DND-41 (cell line): ENCODE measurements at places on chromosomes 5 and 9.

- DNase-seq = no peak
Measured at GRCh38 chr9:134917431-134918373, at the start of gene FCN1. TSS of gene FCN1 (minus strand) at chr9:134917912. CDS start at chr9:134917871, 41 bp downstream.

DNA sequence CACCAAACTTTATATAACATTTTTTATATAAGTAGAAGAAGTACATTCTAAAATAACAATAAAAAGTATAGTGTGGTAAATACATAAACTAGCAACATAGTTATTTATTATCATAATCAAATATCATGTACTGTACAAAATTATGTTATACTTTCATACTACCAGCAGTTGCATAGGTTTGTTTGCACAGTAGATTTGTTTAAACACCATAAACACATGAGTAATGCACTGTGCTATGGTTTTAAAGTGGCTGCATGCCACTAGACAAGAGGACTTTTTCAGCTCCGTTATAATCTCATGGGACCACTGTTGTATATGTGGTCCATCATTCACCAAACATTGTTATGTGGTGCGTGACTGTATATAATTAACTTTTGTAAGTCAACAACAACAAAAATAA is 137.6 kb downstream of the DRD1 start:
- no peak for DNase-seq

DNA sequence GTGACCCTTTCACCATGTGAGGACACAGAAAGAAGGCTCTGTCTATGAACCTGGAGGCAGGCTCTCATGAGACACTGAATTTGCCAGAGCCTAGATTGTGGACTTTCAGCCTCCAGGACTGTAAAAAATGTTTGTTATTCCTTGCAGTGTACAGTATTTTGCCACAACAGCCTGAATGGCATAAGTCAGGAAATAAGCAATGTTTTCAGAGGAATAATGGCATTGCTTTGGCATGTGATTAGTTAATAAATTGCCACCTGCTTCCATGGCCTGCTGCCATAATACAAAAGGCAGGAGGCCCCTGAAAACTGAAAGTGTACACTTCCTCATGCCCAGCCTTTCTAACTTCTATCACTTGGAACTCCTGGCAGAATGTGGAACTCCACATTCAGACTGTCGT is 408.1 kb downstream of the GADD45G start:
- DNase-seq = no peak

DNA sequence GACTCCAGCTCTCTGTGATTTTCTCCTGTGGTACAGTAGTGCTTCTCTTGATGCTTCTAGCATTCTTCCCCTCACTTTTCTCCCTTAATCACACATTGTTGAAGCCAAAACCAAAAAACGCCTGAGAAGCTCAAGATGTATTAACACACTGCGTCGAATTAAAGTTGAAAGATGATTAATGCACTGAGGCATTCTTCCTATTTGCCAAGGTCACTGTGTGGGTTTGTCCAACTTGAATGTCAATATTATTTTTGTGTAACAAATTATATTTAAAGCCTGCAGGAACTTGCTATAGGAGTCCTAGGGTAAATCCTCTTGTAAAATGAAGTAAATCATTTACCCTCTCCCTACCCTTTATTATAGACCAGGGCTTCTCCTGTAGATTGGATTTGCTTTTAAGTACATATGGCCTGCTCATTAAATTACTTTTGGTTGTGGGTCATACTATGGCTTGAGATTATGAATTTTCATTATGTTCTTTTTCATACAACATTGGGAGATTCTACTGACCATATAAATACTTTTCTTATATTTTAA is 68.1 kb downstream of the GDA start:
- no peak for DNase-seq

DNA sequence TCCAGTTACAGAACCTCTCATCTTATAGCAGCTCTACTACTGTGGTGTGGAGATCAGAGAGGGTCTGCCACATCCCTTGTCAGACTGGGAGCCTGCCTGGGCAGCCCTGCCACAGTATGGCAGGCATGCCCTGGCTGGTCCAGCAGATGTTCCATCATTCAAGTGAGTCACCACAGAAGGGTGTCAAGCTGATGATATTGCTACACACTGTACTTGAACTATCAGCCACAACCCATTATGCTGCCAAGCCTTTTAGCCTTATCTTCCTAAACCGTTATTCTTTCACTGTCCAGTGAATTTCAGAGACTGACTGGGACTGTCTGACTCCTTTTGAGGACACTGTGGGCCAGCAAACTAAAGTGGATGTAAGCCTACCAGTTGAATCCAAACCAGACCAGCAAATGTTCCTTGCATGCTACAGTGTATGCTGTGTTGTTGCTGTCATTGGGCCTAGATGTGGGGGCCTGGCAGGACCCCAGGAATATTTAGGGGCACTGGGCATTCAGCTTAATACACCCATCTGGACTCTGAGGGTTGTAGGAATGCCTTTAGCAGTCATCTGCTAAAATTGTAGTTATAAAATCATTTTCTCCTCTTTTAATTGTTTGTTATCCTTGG is 202.6 kb downstream of the NR3C1 start:
- peak; percentile 54 for DNase-seq

GRCh38 chr5:59874675-59875074 is 18.9 kb downstream of the PDE4D start:
- DNase-seq = no peak

- no peak for DNase-seq
Measured at GRCh38 chr5:13640270-13640669, 304.2 kb downstream of the DNAH5 start.

DNA sequence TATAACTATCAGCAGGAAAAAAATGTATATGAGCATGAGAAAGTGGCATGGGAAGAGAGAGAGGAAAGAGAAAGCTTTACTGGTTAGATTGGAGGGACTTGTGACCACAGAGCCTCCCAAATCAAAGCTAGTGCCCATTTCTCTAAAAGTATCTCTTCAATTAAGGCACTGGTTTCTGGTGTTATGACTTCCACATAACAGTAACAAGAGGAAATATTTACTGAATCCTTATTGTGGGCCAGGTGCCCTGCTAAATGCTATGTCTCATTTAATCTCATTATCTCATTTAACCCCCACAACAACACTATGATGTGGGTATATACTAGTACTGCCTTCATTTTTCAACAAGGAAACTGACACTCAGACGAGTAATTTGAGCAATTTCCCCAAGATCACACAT is 221.5 kb downstream of the EBF1 start:
- no peak for DNase-seq

GRCh38 chr9:107112707-107113243 is 170.3 kb upstream of the RAD23B start:
- DNase-seq = no peak

- no peak for DNase-seq
Measured at GRCh38 chr5:119304439-119305211, 51.2 kb upstream of the TNFAIP8 start.

- DNase-seq = no peak
Measured at GRCh38 chr5:107820429-107820828, 149.7 kb upstream of the EFNA5 start.

GRCh38 chr5:119255571-119256356 is 100.1 kb upstream of the TNFAIP8 start:
- DNase-seq = no peak

DNA sequence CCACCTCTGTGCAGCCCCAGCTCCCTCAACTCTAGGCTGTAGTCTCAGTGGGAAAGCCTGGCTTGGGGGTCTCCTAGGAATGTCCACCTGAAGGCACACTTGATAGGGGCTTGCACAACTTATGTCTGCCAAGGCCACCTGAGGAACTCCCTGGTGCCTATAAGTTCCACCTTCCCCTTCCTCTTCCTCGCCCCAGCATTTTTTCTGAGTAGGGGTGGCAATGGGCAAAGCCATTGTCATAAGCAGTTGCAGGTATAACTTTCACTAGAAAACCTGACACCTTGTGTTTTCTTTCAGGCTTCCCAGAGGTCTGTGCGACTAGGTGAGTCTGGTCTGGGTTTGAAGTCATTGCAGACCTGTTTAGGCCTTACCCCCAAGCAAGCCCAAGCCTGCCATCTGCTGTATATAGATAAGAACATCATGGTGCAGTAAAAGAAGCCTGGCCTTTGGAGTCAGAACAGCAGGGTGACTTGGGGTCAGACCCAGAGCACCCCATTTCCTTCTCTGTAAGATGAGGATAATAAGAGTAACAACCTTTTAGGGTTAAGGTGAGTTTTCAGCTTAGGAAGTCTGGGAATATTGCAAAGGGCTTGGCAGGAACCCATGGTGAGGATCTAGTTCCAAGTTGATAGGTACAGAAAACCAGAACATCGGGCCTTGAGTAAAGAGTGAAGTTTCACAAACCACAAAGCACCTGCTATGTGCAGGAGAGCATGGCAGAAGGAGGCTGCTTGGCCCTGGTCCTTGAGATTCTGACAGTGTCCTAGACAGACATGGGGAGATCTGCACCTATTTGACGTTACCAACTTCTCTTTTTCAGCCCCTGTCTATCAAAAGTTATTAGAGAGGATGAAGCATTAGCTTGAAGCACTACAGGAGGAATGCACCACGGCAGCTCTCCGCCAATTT is 33.8 kb downstream of the TGFBI start:
- DNase-seq = peak; percentile 15

DNA sequence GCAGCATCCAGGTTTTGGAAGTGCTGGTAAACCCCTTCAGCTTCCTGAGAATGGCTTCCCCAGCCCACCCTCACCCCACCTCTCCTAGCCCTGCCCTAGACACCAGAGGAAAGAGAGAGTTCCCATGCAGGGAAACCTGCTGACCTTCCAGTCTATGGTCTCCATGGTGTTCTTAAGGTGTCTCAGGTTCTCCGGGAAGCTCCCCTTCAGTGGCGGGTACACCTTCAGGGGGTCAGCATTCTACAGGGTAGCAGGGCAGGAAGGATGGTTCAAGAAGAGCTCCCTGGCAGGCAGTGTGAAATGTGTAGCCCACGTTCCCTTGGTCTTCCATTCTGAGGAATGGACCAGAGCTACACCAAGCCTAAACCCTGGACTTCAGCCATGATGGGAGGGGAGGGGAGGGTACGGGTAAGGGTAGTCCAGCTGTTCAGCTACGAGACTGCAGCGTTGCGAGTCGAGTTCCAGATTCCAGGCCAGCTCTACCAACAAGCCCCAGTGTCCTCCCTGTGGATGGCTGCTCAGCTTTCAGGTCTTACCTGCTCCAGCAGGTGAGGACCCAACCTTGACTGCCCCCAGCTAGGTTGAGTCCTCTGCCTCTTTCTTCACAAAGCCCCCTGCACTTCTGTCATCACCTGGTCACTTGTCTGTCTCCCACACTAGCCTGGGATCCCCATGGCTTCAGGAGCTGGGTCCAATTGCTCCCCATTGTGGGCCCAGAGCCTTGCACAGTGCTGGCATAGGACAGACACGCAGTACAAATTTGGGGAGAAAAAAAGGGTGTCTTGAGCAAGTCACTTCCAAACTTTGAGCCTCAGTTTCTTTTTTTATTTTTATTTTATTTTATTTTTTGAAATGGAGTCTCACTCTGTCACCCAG is 7.5 kb downstream of the CD74 start:
- no peak for DNase-seq

DNA sequence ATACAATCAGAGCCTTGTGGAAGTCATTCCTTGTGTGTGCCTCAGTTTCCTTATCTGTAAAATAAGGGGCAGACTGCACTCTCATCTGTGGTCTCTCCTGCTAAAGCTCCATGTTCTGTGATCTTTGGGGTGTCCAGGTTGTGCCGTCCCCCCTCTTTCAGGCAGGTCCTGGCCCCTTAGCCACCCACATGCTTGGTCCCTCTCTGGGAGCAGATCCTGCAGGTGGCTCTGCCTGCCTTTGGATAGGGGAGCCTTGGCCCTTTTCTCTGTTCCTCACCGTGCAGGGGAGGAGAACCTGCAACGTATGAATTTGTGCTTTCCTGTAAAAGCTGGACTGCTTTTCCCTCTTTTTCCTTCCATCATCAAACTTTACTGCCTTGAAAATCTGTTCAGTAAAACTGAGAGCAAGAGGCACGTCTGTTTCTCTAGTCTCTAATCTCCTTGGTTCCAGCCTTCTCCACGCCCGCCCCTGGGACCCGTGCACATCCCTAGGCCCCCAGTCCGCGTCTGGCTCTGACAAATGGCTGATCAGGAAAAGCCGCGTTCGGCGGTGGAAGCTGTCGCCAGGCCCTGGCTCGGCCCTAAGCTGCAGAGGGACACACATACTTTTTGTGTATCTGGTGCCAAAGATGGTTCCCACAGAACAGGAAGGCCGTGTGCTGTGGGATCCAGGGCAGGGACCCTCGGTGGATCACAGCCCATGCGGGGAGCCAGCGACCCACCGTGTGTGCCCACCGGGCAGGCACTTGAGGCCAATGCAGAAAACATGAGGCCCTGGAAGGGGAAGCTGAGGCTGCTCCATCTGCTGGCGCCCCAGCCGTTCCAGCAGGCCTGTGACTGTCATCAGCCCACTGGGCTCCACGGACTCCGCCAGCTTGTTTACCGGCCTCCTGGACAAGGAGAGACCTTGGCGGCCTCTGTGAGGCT is 43.4 kb upstream of the COL5A1 start:
- DNase-seq = no peak

DNA sequence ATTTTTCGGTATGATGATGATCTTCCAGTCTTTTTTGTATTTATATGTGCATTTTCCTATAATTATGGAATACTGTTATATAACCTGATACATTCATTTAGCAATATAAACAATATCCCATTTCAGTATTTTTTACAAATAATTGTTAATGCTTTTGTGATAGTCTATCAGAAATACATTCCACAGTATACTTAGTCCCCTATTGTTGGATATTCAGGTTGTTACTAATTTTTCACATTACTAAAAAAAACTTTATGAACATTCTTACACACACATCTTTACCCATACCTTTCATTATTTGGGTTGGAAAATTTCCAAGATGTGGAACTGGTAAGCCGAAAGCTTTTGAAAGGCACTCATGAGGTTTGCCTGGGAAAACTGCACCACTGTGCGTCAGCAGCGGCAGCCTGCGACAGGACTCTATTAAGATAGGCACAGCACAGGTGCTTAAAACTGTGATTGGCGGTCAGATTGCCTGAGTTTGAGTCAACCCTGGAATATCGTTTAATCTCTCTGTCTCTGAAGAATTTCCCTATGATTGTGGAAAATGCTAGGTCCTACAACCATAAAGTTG is 147.5 kb upstream of the ERCC6L2 start:
- DNase-seq = no peak

DNA sequence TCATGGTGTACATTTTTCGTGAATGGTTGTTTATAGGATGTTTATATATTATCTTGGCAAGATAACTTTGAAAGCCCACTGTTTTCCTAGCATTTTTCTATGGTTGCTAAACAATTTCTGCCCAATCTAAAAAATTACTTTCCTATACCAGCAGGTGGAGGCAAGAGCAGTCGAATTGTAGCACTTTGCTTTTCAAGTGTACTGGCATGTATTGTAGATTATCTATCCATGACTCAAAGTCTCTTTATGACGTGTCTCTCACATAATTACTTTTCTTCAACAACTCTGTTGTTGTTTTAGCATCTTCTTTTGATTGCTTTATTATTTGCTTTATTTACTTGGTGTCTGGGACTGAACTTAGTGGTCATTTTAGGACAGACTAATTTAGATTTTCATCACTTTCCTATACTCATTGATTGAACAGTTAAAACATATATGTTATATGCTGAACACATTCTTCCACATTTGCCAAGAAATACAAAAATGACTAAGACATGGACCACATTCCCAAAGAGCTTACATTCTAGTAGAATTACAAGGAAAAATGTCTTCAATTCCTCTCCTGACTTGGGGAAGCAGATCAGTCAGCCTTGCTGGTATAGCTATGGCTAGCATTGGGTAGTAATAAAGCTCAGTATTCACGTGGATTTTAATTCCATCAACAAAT is 20.7 kb downstream of the NLN start:
- peak; percentile 41 for DNase-seq
